CD4-positive, alpha-beta T cell (primary cell): ENCODE measurements at places on chromosomes 12 and 14.

- no peak for DNase-seq
These were observed 157.2 kb downstream of the PAX9 start for GRCh38 chr14:36818794-36819384.

GRCh38 chr12:84856156-84856900, 56.3 kb downstream of the SLC6A15 start:
- no peak for DNase-seq

- DNase-seq = no peak
These were observed 140.2 kb downstream of the BCL11B start for GRCh38 chr14:99131632-99132271.

- DNase-seq = no peak
These were observed 5.5 kb upstream of the HCFC2 start for GRCh38 chr12:104058802-104059201.

DNA sequence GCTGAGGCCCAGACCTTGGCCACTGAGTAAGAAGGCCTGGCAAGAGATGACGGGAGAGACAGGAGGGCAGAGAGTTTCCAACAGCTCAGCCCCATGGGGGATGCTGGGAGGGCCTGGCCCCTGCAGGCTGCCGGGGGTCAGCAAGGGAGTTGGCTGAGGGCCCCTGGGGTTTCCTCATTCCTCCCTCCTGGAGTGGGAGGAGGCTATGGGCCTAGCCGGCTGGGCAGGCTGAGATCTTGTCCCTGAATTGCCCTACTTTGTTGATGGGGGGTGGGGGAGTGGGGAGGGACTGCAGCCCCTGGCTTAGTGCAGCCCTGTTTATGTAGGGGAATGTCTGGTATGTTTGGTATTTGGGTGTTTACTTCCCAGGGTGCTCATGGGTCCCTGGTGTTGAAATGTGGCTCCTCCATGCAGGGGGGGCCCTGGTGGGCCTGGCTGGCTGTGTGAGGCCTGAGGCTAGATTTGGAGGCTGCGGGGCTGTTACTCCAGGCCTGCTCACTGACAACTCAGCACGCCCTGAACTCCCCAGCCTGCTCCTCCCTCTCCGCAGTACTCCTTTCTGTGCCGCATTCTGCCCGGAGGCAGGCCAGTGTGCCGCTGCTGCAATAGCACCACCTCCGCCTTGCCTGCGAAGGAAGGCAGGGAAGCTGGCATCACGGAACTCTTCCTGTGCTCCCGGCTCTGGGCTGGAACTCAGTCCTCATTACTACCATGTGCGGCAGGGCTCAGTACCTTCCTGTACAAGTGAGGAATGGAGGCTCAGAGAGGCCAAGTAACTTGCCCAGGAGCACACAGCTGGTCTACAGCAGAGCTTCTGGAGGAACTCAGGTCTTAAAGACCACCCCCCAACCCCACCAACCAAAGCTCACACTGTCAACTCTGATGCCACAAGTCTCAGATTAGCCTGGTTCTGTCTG, 25.3 kb downstream of the JDP2 start:
- no peak for DNase-seq

DNA sequence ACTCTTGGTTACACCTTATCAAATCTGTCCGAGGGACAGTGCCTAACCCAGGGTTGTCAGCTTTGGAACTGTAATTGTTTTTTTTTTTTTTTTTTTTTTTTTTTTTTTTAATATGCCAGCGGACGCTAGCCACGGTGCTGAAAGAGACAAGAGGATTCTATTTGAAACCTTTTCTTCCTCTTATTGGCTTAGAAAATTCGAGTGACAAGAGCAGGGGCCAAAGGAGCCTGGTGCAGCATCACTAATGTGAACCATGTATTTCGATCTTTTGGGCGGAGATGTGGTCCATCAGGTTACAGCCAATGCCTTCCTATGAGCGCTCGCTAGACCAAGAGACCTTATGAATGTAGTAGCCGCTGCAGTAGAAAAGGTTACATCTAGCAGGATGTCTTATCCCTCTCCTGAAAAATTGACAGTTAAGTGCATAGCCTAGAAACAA, 922 bp downstream of the PTPRR start:
- DNase-seq = no peak
